Kidney glomerular epithelial cell (primary cell): ENCODE measurements at places on chromosomes 3 and 15.

DNA sequence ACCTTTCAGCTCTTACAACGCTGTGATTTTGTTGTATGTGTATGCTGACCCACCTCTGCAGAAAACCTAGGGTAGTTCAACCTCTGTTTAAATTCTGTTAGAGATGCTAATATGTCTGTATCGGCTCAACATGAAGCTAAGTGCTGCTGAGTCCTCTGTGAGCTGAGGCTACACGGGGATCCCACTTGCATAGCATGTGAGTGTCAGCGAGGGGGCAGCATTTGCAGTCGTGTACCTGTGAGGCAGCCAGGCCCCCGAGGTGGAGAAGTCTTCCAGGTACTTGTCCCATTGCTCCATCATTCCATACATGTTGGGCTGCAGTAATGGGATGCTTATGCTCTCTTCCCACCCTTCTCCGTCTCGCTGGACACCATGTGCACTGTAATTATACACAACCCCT is 3.7 kb downstream of the MKRN2OS start:
- no peak for DNase-seq

DNA sequence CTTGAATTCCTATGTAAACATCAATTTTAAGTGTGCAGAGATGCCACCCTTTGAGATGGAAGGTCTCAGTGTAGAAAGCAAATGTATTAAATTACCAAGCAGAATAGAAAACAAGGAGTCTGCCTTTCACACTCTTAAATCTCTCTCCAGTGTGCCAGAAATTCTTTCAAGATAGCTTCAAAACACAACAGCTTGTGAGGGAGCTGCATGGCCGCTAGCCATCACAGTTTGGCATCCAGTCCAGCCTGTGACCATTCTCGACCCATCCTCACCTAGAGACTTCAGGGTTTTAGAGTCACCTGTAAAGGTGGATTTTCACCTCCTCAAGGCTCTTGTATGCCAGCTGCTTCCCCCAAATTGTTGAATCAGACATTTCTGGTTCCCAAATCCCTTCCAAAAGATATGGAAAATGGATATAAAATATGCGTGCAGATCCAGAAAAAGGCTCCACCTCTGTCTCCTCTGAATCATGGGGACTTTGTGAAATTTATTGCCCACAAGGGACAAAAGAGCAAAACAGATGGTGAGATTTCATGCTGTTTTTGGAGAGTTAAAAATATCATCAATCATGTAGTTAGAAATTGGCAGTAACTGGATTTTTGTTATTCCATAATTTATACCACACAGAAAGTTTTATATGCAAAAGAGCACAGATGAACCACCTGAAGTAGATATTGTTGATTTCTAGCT is 114.2 kb upstream of the THRB start:
- DNase-seq: no peak

DNA sequence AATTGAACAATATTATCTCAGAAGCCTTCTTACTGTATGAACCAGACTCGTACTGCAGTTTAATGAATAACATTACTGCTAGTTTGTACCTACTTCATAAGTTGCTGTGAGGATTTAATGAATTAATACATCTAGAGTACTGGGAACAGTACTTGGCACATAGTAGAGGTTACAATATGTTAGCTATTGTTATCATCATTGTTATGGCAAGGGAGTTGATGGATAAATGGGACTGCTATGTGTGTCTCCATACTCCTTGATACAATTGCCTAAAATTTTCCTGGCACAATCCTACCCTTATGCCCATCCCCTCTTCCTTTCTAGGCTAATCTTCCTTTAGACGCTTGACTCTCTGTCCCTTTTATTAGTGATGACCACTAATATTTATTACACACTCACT is 473.6 kb downstream of the MCTP2 start:
- DNase-seq: no peak

DNA sequence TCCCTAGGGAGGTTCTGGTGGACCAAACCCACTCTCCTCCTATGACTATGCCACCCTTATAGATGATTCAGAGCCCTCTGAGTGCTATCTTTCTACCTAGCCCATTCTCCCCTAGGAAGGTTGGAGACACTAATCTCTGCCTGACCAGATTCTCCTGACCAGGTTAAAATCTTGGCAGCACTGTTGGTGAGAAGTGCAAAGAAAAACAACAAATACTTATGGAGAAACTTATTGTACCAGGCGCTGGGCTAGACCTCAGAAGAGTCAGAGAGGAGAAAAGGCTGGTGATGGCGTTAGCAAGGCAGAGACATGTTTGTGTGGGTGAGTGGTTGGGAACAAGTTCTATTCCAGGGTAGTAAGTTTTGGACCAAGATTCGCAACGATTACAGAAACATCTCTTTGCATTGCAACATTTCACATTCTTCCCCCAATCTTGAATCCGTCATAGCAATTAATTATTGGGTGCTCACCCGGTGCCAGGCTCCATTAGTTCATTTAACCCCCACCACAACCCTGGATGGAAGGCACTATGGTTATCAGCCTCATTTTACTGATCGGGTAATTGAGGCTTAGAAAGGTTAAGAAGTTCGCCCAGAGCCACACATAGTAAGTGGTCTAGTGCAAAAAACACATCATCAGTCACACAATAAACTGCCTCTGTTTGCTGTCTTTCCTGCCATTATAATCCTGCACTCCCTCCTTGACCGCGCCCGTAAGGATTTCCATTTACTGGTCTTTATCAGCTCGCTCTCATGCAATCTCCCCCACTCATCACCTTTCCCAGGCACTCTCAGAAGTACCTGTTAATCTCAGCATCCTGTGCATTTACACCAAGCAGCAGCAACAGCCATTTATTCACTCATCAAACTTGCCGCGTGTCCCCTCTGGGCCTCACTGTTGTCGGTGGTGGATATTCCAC is 655 bp upstream of the TSPAN3 start:
- DNase-seq: no peak

DNA sequence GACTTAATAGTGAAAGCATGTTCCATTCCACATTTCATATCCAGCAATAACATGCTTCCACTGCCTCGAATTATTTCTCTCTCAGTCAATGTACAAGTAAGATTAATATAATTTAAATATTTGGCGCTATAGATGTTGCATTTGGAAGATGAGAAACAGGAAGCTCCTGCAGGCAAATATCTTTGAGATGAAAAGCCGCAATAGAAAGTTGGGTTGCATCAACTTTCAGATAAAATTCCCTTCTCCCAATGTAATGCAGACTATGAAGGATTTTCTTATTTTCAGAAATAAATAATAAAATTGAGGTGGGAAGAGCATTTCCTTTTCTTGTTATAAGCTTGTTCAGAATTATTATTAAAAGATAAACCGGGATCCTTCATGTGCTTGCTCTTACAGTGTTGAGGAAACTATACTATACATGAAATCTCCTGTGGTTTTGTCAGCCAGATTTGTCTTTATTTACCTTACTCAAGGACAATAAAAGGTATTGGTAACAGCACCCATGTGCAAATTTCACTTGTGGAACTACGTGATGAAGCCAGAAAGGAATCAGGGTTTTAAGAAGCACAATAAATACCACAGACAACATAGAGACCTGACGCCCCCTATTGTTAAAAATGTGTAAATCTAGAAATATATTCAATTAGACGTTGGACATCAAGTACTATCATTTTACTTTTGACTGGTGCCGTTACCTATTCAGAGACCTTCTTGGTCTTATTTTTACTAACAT is 307.0 kb downstream of the ARPP21 start:
- peak; percentile 46 for DNase-seq
